Stimulated activated CD8-positive, alpha-beta memory T cell treated with anti-CD3 and anti-CD28 coated beads, Interleukin-4, amount 100 ng/mL, for 4 hours (primary cell): ENCODE measurements at places on chromosomes 2 and 18.

DNA sequence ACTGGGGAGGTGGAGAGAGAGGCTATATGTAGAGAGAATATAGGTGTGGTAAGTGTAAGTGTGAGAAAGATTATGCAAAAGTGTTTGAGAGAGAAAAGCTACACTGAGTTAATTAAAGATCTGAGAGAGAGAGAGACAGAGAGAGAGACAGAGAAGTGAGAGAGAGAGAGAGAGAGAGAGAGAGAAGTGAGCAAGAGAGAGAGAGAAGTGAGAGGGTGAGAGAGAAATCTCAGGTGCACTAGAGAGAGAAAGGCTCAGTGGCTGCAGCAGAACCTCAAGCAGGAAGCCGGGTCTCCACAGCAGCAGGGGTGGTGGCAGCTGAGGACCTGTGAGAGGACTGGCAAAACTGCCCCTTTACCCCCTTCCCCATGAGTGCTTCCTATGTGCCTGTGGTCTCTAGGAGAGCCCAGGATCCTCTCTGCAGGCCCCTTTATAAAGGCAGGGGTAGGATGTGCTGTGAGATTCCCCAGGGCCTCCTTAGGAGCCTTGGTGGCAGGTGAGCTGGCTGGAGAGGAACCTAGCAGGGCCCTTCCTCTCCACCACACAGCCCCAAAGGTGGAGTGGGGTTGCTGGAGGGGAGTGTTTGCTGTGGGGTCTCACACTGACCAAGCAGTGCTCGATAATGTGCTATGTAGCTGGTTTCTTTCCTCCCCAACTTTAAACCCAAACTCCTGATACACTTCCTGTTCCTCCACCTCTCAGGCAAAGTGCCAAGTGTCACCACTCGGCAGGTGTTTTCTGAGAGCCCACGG lies 52.6 kb downstream of the SLC4A5 start:
- DNase-seq, result no peak

GRCh38 chr2:235105821-235106359 lies 154.1 kb downstream of the SH3BP4 start:
- no peak for DNase-seq

GRCh38 chr2:83747141-83747540 lies 711.9 kb downstream of the SUCLG1 start:
- no peak for DNase-seq

GRCh38 chr2:166491461-166491860 lies 2.6 kb downstream of the SCN7A start:
- no peak for DNase-seq

DNA sequence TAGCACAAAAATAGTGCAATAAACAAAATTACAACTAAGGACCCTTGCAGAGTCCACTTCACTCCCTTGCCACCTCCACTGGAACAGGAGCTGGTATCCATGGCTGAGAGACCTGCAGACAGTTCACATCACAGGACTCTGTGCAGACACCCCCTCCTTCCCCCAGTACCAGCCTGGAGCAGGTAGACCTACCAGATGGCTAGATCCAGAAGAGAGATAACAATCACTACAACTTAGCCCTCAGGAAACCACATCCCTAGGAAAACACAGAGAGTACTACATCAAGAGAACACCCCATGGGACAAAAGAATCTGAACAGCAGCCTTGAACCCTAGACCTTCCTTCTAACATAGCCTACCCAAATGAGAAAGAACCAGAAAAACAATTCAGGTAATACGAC lies 49.8 kb downstream of the FBXO15 start:
- no peak for DNase-seq

- no peak for DNase-seq
These were observed 36.2 kb downstream of the LRRFIP1 start for GRCh38 chr2:237663517-237664110.

- DNase-seq, result no peak
These were observed 3.0 kb downstream of the GBX2 start for GRCh38 chr2:236164925-236165841.

- no peak for DNase-seq
These were observed 608 bp downstream of the CDH7 start for GRCh38 chr18:65751155-65752085.

DNA sequence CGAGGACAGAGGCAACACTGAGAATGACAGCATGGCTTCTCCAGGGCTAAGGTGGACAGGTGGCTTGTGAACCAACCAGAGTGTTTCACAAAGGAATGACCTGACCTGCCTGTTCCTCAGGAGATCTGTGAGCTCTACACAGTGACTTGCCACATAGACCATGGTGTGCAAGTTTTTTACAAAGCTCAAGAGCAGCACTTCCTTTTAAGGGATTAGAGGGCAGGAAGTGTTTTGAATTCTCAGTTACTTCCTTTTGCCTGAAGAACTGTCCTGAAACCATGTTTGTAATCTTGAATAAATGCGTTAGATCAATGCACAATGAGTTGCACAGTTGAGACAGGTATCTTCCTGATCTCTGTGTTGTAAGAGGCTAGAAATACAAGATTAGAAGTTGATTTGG lies 421.9 kb downstream of the THSD7B start:
- no peak for DNase-seq

DNA sequence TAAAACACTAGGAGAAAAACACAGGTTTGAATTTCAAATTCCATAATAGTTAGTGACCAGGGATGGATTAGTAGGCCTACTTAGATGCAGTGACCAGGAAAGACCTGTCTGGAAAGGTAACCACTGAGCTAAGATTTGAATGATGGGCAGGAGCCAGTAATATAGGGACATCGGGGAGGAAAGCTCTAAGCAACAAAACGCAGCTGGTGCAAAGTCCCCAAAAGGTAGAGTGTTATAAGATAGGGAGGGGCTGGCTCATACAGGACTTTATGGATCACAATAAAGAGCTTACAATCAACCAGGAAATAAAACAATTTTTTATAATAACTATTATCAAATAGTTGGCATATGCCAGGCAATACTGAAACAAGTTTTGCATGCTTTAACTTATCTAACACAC lies 849.4 kb downstream of the LRRTM4 start:
- no peak for DNase-seq

- no peak for DNase-seq
These were observed 249.0 kb upstream of the TANK start for GRCh38 chr2:160911258-160911657.

DNA sequence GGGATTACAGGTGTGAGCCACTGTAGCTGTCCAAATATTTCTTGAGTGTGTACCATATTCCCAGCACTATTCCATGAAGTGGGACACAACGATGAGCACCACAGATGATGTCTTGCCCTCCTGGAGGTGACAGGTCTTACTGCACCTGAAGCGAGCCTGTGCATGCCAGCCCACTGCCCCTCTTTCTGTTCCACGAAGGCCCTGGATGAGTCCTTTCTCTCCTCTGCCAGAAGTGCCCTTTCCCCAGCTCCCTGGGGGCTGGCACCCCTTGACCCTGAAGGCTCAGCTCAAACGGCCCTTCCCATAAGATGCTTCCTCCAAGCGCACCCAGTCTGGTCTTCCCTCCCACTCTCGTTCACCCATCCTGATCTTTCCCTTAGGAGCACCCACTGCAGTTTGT lies 5.5 kb downstream of the ATP6V1B1 start:
- no peak for DNase-seq

DNA sequence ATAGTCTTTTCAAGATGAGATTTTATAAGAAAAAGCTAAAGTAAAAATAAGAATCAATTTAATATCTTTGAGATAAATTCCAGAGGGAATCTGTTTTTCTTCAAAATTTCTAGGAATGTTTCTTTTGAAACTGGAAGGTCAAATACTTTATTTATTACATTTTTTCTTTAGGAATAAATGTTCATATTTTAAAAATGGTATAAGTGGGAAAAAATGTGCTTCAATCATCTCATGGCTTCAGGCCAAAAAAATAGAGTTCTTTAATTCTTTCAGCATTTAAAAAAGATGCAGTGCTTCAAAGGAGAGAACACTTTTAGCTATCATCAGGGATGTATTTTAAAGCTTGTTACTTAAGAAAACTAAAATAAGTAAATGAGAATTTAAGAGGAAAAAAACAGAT lies 110.6 kb downstream of the NEB start:
- DNase-seq, result no peak

- no peak for DNase-seq
These were observed 502.1 kb downstream of the PARD3B start for GRCh38 chr2:205047273-205047839.

DNA sequence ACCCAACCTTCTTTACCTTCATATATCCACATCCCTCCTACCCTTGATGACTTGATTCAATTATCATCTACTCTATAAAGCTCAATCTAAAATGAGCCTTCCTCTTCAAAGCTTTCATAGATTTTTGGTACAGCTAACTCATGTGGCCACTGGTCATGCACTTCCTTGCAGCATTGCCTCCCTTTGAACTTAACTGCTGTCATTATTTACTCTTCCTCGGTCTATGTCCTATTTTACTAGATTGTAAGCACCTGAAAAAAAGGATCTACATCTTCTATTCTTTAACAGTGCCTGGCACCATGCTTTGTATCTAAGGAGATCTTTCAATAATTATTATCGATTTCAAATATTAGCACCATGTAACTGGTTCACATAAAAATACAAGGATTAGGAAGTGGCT lies 30.6 kb downstream of the MDH1 start:
- no peak for DNase-seq

- DNase-seq, result no peak
These were observed 1047.2 kb upstream of the PIK3C3 start for GRCh38 chr18:40907842-40908241.

DNA sequence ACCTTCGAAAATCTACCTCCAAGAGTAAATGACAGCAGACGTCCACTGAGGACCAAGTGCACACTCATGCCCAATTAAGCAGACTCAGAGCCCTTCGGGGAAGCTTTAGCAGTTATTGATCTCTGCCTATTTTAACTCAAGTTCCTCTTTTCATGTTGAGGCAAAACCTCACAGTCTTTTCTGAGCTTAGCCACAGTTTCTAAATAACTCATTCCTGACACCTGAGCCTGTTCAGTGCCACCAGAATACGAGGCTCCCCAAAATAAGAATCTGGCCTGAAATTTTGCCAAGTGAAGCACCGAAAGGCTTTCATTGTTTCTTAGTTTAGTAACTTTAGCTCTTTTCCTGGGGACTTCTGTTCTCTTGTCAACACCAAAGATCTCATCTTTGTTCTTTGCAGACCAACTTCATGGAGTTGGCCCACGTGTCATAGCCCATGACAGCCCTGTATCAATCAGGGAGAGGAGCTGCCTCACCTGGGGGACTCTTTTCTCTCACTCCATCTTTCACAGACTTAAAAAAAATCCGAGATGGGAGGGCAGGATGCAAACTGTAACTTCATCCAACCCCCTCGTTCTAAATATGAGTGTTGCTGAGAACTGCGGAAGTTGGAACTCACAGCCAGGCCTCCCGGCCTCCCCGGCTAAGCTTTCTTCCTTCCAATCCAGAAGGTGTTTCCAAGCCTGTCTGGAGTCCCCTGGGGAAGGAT lies 22.2 kb downstream of the INPP5D start:
- DNase-seq, result no peak

DNA sequence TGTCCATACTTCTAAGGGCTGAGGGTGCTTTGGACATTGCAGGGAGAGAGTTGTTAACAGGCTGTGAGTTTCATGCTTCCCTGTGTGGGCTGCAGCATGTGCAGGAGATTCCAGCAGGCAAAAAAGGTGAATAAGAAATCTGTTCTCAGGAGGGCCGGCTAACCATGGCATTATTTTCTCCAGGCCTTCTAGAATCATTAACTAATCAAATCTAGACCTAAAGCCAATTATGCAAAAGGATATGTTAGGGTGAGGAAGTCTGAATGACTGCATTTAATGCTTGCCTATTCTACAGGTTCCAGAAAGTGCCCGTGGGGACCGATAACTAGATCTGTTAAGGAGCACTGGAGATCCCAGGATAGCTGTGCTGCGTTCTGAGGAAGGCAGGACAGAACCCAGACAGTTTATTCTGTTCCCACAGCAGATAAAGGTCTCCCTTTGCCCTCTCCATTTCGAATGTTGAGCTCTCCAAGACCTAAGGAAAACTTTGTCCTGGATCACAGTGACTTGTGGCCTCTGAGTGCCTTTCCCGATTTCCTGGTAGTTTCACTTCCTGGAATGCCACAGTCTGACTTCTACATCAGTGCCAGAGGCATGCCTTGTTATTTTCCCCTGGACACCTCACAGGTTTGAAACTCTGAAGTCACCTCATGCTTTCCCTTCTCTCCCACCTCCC lies 50.0 kb upstream of the ZFP36L2 start:
- DNase-seq, result no peak

GRCh38 chr2:99261242-99261641 lies 5.8 kb upstream of the LYG2 start:
- DNase-seq, result no peak

GRCh38 chr2:223460774-223461211 lies 141.4 kb downstream of the SCG2 start:
- no peak for DNase-seq

DNA sequence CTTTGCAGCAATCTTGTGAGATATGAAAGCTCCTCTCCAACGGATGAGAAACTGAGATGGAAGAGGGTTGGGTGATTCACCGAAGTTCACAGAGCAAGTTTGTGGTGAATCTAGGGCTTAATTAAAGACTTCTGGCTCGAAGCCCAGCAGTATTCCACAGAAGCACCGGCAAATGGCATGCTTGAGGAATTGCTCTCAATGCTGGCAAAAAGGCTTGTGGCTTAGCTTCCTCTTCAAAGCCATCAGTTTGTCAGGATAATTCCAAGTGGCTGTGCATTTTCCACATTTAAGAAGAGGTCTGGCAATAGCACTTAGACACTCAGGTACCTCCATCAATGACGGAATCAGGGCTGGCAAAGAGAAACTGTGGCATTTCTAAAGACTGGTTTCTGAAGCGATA lies 98.7 kb upstream of the SLC66A3 start:
- no peak for DNase-seq

GRCh38 chr2:158049129-158049855 lies 52.4 kb upstream of the UPP2 start:
- no peak for DNase-seq

- no peak for DNase-seq
These were observed 8.4 kb downstream of the FAP start for GRCh38 chr2:162234620-162235462.

GRCh38 chr2:158637357-158637756 lies 157.8 kb upstream of the DAPL1 start:
- no peak for DNase-seq

DNA sequence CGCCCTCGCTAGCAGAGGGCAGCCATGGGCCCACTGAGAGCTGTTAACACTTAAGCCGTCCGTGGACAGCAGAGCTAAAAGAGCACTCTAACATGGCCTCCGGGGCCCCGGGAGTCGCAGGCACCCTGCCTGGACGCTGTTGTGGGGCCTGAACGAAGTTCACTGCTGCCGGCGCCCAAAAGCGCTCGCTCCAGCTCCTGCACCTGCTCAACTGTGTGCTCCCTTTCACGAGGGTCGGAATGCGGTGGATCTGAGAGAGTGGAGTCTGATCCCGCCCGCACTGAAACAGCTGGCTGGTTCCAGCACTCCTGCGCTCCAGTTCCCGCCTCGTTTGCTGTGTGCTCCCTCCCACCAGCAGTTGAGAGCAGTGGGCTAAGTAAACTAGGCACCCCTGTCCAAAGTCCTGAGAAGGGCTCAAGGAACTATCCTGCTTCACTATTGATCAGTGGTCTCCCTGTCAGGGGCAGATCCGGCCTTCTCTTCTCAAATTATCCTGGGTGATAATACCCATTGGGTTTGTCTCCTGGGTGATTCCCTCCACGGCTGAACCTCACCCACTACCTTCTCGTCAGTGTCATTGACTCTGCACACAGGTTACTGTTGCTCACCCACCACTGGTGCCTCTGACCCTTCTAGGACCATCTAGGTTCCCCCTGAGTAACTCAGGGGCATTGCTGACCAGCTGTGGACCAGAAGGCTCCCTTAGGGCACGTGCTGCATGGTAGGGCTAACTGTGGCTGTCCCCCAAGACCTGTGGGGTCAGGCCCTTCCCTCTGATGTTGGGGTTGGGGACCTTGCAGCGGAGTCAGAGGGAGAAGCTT lies 23.5 kb downstream of the B3GNT7 start:
- no peak for DNase-seq
